ENCODE measurements at places on chromosomes 4 and X.

DNA sequence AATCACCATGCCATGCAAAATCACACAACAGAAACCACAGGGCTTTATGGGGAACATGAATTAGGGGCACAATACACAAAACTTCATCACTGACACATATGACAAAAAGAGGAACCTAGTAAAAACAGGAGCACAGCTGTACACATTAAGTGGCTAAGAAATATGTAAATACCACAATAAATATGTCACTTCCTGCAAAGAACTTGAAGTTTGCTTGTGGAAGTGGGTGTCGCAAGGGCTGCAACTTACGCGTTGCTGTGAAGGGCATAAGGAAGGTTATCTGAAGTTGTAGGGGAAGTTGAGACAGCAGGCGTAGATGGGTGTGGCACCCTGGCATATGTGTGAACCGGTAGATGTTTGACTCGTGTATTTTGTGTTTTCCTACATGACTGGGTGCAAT, 42.4 kb downstream of the CLCN4 start:
- no peak for DNase-seq

DNA sequence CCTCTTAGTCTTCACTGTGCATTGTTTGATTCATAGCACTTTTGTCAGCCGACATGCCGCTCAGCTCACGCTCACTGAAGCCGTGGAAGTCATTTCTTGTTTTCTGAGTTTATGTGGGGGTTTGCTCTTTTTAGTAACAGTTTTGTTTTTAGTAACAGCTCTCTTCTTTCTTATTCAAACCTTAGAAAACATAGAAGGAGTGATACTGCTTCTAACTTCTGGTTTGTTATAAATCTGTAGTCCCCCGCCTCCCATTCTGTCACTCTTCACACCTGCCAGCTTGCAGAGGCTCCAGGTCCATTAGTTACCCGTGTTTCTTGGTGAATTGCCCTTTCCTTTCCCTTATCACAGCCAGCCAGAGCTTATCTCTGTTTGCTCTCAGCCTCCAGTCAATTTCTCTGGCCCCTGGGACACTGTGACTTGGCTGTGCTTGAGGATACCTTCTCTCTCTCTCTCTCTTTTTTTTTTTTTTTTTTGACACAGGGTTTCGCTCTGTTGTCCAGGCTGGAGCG, 50.5 kb downstream of the GRK4 start:
- no peak for DNase-seq

DNA sequence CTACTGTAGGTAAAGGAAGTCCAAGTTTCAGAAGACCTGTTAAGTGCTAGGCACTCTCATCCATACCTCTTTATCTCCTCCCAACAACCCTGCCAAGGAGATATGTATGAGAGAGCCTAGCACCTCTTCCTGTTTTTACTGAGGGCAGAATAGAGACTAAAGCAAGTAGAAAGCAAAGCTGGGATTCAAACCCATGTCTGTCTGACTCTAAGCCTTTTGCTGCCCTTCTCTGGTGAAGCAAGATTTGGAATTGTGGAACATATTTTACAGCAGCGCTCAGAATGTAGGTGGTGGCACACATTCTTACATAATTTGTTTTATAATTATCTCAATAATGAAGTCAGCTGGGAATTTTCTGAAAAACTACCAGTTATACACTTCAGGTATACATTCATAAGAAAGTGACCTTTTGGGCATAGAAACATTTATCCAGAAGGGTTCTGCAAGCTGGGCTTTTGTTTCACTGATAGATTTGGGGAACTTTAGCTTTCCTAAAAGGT, 41.7 kb downstream of the SEPTIN11 start:
- no peak for DNase-seq

GRCh38 chr4:46931981-46932380, 22.9 kb upstream of the COX7B2 start:
- peak; percentile 20 for DNase-seq

DNA sequence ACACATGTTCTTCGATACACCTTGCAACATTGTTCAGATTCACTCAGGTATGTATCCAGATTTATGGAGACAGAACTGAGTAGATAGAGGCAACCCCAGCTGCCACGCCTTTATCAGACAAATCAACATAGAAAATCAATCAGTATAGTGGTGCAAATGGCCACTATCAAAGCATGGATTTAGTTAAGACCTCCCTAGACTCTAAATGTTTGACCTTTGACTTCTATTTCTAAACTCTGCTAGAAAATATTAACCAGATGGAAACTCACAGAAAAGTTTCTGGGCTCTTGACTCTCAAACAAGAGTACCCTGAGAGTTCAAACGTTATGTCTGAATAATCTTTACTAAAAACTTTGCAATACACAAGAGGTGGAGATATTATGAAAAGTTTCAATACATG, 411.5 kb downstream of the IQCM start:
- DNase-seq, result no peak

DNA sequence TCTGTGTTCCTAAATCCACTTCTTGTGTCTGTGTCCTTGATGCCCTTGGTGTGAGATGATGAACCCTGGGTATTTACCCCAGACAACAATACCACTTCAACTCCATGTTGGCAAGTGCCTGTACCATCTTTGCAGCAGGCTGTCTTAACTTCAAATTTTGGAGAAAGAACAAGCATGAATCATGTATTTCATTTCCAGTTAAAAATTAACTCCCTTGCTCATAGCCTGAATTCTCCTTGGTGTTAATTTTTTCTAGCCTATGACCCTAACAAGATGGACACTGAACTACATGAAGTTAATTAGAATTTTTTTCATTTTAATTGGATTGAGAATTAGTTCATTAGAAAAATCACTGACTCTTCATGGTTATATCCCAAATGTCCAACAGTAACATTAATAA, 267.8 kb upstream of the INTU start:
- no peak for DNase-seq

GRCh38 chrX:140504371-140505324, at the start of gene SOX3:
SOX3 (minus strand) TSS chrX:140505069; CDS start chrX:140505060, 9 bp downstream.
- DNase-seq, result no peak

DNA sequence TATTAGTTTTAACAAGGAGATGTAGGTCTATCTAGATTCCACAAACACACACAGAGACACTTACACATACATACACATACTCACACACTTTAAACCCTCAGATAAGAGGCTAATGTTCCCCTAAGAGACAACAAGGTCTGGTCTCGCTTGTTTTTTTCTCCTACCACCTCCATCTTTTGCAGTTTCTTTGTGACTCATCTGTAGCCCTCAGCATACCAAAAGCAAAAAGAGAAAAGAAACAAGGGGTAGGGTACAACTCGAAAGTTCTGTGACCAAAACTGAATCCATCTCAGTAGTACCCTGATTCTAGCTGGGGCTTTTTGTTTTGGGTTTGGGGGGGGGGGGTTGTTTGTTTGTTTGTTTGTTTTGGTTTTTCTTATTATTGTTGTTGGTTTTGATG, 12.2 kb upstream of the EXOSC9 start:
- DNase-seq, result no peak

DNA sequence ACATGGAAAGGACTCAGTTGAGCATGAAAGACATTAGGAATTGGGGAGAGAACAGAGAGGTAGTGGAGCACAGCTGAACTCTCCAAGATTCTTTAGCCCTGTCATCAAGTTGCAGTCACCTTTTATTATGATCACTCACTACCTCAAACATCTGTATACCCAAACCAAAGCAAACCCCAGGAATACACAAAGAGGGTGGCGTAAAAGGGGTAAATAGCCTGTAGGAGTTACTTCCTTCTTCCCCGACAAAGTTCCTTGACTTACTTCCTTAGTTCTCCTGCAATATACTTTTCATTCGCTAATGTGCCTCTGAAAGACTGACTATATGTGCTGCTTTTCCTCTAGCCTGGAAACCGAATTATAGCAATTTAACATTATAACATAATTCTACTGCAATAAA, 159.9 kb downstream of the SPRY1 start:
- no peak for DNase-seq
